ENCODE measurements at places on chromosomes 12 and 14.

- no peak for DNase-seq
These were observed 109.3 kb upstream of the MYF6 start for GRCh38 chr12:80598004-80598606.

DNA sequence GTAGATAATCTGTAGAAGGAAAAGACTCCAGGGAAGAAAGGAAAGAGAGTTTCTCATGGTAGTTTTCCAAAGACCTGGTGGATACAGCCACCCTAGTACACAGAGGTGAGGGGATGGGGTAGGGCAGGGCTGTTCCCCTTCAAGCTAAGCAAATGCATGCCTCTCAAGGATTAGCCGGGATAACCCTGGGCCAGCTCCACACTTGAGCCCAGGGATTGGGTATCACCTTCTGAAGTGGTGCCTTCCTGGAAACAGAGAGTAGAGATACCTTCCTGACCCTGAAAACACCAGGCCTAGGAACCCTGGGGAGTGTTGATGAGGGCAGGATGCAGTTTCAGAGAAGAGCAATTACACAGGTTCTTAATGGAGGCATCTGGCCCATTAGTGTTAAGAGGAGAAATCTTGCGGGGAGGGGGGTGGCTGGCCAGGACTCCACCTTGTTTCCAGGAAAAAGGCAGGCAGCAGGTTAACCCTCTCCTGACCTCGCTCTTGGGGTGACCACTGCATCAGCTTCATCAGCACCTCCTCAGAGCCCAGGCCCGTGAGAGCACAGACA, 106.9 kb upstream of the TMEM233 start:
- DNase-seq: no peak

GRCh38 chr12:117024961-117025480, 74.2 kb downstream of the TESC start:
- no peak for DNase-seq

DNA sequence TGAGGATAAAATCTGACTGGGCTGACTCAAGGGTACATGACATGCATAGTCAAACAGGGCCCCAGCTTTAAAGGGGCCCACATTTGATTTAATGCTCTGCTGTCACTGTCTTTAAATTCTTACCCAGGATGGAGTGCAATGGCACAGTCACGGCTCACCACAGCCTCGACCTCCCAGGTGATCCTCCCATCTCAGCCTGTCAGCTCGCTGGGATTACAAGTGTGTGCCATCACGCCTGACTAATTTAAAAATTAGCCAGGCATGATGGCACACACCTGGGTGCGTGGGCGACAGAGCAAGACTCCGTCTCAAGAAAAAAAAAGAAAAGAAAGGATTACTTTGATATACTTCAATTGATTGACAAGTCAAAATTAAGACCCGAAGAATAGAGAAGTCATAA, 9.2 kb upstream of the PLBD1 start:
- no peak for DNase-seq

GRCh38 chr12:54689034-54689372, 40.8 kb upstream of the DCD start:
- DNase-seq: no peak
